Left renal cortex interstitium (tissue), 4 donors: ENCODE measurements at places on chromosomes 16 and 17. TPM values are rescaled to one million over a fixed set of nuclear protein-coding genes. Genes with fewer than 3 reads are reported as not detected.
A peak's percentile ranks its signal among the peaks of the same experiment; 100 is the strongest.

The RFNG gene
- polyA plus RNA-seq = 67.5 TPM

The KRTAP4-1 gene
- polyA plus RNA-seq = not detected

The APOBR gene
- 1.1 TPM for polyA plus RNA-seq

The KCNJ18 gene
- 0.07 TPM for polyA plus RNA-seq

The ZP2 gene
- polyA plus RNA-seq = 0.13 TPM

The LRRC37A3 gene
- 48.8 TPM for polyA plus RNA-seq

The FAM171A2 gene
- 36.2 TPM for polyA plus RNA-seq

The SHISA6 gene
- 2.0 TPM for polyA plus RNA-seq

DNA sequence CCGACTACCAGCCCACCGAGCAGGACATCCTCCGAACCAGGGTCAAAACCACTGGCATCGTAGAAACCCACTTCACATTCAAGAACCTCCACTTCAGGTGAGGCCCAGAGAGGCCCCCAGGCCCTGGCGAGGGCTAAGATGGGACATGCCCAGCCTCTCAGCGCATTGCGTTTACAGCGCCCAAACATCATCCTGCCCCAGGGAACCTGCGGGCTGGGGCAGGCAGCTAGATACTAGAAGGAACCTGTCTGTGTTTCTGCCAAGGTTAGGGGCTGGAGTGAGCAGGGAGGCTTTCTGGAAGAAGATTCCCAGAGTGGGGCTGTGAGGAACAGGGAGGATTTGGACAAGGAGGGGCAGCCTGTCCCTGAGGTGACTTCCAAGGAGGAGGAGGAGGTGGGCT, 90.6 kb downstream of the AMFR start:
- no peak for DNase-seq

GRCh38 chr17:74873037-74873873, 461 bp upstream of the FDXR start:
- DNase-seq = peak; percentile 98

DNA sequence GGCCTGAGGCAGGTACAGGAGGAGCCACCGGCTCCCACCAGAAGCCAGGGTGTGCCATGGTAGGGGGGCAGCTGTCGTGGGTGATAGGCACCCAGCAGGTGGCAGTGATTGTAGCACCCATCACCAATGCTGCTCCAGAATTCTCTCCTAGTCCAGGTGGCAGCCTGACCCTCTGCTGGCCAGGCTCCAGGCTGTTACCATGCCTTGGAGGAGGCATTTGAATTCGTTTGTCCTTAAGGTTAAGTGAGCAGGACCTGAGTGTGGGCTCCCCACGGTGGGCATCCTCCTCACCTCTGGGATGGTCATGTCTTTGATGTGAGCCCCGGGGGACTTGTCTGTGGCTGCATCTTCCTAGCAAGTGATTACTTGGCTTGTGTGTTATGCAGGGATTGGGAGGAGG, 59.4 kb downstream of the RGS9 start:
- DNase-seq = no peak

DNA sequence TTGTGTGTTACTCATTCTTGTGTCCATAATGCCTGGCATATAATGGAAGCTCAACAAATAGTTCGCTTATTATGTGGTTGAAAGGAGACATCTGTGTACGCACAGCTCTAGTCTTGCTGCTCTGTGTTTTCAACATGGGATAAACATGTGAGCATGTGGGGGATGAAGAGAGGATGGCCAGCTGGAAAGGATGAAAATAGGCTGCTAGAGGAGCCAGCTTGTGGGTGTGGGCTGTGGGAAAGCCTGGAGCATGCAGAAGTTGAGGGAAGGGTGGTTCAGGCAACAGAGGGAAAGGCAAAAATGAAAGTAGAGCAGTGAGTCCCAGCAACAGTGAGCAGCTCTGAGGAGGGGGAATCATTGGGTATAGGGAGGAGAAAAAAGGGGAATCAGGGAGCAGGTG, 324.6 kb upstream of the CDH11 start:
- no peak for DNase-seq

DNA sequence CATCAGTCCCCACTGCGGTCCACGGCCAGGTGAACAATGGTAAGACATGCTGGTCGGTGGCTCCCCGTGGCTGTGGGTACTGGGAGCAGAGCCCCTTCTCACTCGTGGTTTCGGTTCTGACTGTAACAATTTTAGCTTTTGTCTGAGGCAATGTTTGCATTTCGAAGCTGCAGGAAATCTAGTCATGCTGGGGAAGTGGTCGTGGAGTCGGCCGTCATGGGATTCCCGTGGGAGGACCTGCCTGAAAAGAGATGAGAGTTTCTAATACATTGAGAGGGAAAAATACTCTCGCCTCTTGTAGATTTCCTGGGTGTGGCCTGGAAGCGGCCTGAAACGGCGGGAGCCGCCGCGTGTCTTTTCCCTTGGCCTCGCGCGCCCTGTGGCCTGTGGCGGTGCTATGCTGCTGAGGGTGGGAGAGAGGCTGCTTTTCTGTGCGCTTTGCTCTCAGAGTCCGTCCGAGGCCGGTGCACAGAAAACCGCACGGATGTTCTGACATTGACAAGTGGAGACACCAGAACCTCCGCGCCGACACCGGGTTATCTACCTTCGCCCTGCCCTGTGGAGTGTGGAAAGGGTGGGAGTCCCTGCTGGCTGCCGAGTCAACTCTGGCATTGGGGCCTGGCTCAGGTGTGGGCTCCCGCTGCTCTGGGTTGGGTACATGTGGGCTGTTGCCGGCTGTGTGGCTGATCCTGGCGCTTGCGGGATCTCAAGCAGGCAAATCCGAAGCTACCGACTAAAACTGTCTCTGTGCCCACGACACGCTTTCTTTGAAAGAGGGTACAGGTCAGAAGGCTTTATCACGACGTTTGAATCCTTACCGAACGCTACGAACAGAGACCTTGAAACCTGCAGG, 60.8 kb downstream of the WDR45B start:
- no peak for DNase-seq

DNA sequence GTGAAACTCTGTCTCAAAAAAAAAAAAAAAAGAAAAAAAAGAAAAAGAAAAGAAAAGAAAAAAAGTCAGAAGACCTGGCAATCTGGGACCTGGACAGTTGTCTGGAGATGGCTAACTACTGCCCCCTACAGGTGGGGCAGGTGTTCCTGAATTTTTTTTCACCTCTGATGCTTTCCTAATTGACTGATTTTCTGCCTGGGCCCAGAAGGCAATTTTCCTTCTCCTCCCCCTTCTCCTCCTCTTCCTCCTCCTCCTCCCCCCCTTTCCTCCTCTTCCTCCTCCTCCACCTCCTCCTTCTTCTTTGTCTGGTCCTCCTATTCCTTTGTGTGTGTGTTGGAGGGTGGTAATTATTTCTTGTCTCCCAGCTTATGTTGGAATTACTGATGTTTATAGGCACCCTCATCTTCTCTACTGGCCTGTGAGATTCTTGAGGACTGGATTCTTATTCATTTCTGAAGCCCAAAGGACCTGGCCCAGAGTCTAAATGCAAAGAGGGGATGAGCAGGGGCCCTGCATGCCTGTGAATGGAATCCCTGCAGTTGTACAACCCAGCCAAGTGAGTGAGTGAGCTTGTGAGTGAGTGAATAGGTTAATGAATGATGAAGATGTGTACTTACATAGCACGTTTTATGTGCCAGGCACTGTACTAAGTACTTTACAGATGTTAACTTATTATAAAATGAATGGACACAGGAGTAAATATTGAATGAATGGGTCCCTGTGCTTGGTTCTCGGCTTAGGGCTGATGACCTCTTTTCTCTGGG, 26.9 kb downstream of the IRX5 start:
- no peak for DNase-seq

DNA sequence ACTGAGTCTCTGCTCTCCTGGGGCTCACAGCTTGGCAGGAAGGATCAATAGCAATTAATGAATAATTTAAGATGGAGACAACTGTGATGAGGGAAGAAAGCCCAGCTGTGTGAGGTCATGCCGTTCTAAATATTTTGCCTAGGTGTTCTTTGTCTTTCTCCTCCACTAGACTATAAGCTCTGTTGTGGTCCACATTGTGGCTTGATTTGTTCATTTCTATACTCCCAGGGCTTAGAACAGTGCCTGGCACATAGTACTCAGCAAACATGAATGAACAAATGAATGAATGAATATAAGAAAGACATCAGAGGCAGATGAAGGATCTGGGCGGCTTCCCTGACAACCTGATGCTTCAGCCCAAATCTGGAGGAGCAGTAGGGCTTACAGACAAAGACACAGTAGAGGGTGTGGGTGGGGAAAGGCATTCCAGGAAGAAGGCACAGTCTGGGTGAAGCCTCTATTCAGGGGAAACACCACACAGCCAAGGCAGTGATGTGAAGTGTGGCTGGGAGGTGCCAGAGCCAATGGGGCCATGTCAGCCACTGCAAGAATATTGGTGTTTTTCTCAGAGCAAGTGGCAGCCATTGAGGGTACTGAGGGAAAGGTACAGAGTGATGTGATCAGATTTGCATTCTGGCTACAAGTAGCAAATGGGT, 8.3 kb downstream of the CDH13 start:
- DNase-seq = no peak
